Left renal pelvis (tissue), 4 donors: ENCODE measurements at places on chromosomes 12 and 14.

GRCh38 chr14:23577004-23577681 lies 1.4 kb downstream of the JPH4 start:
- no peak for DNase-seq

DNA sequence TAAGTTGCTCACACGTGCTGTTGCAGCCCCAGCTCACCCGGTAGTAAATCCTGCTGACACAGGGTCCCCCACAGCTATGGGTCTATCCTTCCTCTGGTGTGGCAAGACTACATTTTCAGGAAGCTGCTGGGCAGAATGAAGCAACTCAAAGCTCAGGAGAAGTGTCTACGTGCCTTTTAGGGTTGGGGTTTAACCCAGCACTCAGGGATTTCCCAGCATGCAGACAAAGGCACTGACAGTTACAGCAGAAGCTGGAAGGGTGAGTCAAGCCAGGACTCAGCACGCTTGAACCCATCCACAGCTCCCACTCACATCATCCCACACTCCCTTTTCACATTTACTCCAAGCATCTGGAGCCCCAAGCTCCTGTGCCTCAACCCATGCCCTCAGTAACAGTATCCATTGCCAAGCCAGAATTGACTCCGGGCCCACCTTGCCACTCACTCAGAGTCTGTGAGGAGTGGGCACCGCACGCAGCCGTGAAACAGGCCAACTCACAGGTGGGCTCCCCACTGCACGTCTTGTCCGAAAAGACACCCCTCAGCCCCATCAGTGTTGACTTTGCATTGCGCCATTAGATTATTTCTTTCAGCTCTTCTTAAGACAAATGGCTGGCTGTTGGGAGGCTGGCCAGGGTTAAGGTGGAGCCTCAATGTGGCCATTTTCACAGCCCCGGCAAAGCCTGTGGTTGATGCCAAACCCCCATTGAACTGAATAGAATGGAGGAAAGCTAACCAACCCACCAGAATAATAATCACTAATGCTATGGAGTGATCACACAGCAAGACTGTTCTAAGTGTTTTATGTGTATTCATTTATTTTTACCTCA lies 59.6 kb downstream of the ZFP36L1 start:
- no peak for DNase-seq

DNA sequence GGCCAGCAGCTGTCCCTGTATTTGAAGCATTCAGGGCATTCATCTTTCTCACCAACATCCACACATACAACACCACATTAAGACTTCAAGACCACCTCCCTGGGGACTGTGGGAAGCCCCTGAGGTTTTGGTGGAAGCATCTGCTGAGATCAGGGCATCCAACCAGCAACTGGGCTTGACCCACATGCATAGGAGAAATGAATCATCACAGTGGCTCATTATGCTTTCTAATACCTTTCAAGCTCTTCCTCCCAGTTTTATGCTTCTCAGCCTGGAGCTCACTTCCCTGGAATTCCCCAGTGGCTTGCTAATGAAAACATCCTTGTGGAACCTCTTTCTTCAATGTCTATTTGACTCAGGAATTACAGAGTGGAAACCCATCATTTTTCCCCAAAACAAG lies 21.4 kb upstream of the CMKLR1 start:
- no peak for DNase-seq

- DNase-seq, result no peak
Observed at GRCh38 chr12:4287325-4288211, 14.0 kb downstream of the CCND2 start.

- no peak for DNase-seq
Observed at GRCh38 chr12:84222841-84223240, 689.8 kb downstream of the SLC6A15 start.

GRCh38 chr12:57592551-57593165 lies 1.7 kb downstream of the PIP4K2C start:
- no peak for DNase-seq

- no peak for DNase-seq
Observed at GRCh38 chr14:94203473-94204210, 29.5 kb downstream of the PPP4R4 start.

DNA sequence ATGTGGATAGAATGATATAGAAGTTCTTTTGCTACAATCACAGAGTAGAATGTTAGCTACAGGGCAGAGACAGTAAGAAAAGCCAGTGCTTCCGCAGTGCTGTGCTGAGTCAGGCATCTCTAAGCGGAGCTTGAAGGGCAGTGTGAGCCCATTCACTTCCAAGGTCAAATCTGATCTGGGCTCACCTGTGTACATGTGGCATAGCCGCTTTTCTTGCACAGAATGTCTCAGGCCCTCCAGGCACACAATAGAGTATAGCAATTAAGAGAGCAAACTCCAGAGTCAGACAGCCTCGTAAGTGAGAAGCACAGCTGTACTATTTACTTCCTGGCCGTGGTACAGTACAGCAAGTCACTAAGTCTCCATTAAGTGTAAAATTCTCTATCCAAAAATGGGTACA lies 26.8 kb downstream of the CORO1C start:
- no peak for DNase-seq

- DNase-seq, result no peak
Observed at GRCh38 chr14:66487164-66487563, 993 bp downstream of the CCDC196 start.

DNA sequence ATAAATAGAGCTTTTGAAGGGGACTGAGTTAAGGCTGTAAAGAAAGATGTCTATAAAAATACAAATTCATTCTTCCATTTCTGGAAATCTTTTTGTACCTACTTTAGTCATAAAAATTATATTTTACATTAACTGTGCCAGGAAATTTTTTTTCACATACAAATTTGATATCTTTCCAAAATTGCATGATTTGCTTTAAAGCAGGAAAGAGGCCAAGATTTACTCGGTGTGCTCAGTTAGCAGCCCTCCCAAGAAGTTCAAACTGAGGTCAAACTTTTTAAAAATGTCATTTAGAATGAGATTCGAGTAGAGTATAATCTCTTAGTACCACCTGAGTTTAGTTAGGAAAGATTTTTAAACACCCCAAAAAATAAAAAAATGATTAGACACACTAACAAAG lies 173.2 kb upstream of the GRIP1 start:
- DNase-seq, result no peak

DNA sequence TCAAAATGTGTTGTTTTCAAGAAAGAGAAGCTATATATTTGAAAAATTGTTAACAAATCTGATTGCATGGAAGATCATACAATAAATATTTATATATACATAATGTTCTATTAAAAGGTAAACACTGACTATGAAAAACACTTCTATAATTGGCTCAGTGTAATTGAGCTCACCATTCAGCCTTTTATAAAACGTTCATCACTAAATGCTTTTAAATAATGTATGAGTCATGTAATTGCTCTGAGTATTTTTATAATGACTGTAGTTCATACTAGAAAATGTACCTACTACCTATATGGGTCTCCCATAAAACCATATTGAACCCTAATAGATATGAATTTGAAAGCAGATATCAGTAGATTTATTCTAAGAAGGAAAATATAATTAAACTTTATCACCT lies 240.4 kb upstream of the MGAT4C start:
- DNase-seq, result no peak

GRCh38 chr12:79569679-79570078 lies 121.1 kb downstream of the PAWR start:
- DNase-seq, result no peak

DNA sequence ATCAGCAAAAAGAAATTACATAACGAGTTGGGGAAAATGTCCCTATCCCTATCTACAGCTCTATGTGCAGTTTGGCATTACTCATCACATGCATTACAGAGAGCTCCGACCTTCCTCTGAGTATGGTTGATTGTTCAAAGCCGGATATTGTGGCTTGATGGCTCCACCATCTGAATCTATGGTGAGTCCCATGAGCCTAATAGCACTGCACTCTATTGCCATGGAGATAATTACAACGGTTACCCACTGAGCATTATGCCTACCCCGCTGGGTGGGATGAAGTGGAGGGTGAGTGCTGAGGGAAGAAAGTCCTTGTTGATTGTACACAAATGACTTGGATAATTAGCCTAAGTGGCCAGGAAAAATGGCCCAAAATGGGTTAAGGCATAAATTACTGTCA lies 800.5 kb downstream of the NRXN3 start:
- no peak for DNase-seq

DNA sequence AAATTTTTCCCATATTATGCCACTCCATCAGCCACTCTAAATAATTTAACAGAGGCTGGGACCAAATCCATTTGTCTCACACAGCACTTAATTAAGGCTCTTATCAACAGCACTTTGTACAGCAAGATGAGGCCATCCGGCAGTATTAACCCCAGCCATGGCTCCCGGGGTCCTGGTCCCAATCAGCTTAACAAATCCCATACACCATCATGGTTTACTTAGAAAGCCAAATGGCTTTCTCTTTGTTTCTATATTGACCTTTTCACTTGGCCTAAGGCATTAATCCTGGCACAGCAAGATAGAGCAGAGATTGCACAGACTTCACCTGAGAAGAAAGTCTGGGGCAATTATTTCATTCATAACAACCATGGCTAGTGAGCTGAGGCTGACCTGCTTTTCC lies 38.6 kb downstream of the SPTSSA start:
- no peak for DNase-seq

DNA sequence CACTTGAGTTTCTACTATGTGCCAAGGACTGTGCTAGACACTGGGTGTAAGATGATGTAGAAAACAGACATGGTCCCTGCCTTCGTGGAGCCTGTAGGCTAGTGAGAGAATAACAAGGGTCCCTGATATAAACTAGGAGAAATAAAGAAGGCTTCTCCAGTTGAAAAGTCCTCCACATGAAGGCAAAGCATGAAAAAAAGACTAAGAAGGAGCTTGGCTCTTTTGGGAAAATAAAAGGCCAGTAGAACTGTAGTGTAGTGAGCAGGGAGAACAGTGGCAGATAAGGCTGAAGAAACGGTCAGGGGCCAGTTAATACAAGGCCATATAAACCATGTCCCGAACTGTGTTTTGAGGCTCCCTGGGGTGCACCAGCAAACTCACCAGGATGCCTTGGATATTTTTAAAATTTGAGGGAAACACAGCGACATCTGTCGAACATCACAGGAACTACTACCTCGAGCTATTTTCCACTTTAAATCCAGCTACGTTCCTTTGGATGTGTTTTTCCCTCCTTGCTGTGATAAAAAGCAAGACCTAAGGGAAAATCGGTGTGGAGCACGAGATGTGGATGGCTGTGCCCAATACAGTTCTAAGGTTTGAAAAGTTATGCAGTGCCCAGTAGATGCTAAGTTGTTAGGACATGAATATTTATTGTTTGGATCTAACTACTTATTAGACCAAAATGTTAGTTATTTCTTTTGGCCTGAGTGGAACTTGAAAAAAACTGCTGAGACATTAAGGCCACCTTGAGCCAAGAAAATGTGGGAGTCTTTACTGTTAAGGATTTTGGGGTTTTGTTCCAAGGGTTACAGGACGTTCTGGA lies 8.5 kb upstream of the CFL2 start:
- DNase-seq, result peak; percentile 44

- no peak for DNase-seq
Observed at GRCh38 chr12:129530984-129531383, 372.8 kb downstream of the TMEM132D start.

DNA sequence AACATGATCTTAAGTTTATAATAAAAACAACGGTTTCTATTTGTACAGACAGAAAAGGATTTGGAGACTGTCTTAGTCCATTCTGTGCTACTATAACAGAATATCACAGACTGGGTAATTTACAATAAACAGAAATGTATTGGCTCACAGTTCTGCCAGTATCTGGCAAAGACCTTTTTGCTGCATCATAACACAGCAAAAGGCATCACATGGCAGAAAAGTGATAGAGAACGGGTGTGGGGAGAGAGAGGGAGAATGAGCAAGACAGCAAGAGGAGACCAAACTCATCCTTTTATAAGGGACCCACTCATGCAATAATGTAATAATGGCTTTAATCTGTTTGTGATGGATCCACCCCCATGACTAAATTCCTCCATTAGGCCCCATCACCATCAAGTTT lies 17.0 kb upstream of the NUDT4 start:
- DNase-seq, result no peak

DNA sequence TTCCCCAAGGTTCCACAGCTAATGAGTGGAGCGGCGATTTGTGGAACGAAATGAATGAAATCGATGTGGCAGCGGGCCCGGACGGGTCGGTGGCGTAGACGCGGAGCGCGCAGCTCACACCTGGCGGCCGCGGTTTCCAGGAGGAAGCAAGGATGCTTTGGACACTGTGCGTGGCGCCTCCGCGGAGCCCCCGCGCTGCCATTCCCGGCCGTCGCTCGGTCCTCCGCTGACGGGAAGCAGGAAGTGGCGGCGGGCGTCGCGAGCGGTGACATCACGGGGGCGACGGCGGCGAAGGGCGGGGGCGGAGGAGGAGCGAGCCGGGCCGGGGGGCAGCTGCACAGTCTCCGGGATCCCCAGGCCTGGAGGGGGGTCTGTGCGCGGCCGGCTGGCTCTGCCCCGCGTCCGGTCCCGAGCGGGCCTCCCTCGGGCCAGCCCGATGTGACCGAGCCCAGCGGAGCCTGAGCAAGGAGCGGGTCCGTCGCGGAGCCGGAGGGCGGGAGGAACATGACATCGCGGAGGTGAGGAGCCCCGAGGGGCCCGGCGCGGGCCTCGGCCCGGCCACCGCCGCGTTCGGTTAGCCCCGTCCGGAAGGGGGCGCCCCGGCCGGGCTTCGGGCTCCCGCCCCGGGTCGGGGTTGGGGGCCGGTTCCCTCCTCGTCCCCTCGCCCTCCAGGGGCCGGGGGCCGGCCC lies at the start of gene PTPN11:
Gene PTPN11 (plus strand): TSS at position 340 of the 689 bp plus-strand sequence. CDS start 165 bp downstream, at position 505.
- DNase-seq, result no peak
